ENCODE measurements at places on chromosomes 12 and 14. TPM values are rescaled to one million over a fixed set of nuclear protein-coding genes. Genes with fewer than 3 reads are reported as not detected.
A peak's percentile ranks its signal among the peaks of the same experiment; 100 is the strongest.

GRCh38 chr14:102182936-102183619 is 43.4 kb downstream of the WDR20 start:
- DNase-seq: no peak

- DNase-seq: peak; percentile 21
Observed at GRCh38 chr12:18895946-18896345, 158.0 kb downstream of the CAPZA3 start.

DNA sequence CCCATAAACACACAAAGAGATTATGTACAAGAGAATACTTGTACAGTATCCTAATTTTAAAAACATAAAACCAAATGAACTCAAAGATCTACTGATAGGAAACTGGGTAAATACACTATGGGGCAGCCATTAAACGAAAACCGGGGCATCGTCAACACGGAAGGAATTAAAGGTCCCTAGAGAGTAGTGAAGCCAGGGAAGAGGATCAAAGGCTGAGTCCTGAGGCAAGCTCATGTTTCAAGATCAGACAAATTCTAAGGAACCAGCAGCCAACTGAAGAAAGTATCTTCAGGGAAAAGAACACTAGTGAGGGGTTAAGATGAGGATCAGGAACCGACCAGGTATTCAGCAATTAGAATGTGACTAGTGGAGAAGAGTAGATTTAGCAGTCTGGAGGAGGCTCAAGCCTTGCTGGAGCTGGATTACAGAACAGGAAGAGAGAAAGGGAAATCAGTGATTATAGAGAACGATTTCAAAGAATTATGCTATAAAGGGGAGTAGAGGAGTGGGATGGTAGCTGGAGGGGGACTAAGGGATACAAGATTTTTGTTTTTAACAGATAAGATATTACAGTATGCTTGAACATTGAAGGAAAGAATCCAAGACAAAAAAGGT is 23.7 kb downstream of the SEL1L start:
- peak; percentile 12 for DNase-seq

- no peak for DNase-seq
Observed at GRCh38 chr14:65476942-65477318, 64.4 kb downstream of the FUT8 start.

- DNase-seq: no peak
Observed at GRCh38 chr14:41899416-41899815, 292.7 kb downstream of the LRFN5 start.

DNA sequence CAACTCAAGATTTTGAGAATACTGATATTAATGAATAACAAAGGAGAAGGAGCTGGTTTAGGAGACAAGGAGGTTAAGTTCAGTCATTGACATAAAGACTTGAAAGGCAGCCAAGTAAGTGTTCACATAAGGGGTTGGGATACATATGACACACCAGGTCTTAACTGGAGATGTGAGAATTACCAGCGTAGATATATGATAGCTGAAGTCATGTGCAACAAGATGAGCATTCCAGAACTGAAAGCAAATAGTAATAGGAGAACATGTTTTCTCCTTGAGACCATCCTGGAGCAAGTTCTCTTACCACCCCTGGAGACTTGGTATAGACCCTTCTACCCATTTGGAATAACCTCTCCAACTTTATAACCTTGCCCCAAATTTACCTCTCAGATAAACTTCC is 43.3 kb upstream of the NPFF start:
- peak; percentile 23 for DNase-seq

GRCh38 chr14:104677512-104678332 is 11.7 kb upstream of the INF2 start:
- DNase-seq: peak; percentile 85

RNASE4 gene
- 5.4 TPM for total RNA-seq

- DNase-seq: peak; percentile 100
Observed at GRCh38 chr14:23095196-23096108, at the start of gene C14orf119. Gene C14orf119, plus strand, starts transcription at chr14:23095505. Its CDS starts 2,154 bp downstream, at chr14:23097659.

GRCh38 chr14:104936361-104937155 is 11.9 kb downstream of the PLD4 start:
- no peak for DNase-seq

SLC39A2 gene
- not detected for total RNA-seq

DNA sequence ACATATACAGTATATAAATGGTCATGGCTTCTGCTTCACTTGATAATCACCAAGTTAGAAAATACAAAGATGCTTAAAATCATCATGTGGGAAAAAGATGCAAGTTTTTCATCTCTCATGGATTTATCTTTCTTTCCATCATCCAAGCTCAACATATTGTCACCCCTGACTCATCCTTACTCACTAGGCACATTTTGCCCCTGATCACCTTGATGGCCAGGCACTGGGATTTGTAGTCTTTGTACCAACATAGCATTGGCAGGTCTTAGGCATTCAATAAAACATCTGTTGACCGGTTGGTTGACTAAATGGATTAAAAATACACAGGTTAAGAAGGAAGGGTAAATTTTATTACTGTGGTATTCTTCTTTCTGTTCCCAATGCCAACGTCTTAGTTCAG is 28.1 kb downstream of the KLHDC2 start:
- DNase-seq: peak; percentile 2

DNA sequence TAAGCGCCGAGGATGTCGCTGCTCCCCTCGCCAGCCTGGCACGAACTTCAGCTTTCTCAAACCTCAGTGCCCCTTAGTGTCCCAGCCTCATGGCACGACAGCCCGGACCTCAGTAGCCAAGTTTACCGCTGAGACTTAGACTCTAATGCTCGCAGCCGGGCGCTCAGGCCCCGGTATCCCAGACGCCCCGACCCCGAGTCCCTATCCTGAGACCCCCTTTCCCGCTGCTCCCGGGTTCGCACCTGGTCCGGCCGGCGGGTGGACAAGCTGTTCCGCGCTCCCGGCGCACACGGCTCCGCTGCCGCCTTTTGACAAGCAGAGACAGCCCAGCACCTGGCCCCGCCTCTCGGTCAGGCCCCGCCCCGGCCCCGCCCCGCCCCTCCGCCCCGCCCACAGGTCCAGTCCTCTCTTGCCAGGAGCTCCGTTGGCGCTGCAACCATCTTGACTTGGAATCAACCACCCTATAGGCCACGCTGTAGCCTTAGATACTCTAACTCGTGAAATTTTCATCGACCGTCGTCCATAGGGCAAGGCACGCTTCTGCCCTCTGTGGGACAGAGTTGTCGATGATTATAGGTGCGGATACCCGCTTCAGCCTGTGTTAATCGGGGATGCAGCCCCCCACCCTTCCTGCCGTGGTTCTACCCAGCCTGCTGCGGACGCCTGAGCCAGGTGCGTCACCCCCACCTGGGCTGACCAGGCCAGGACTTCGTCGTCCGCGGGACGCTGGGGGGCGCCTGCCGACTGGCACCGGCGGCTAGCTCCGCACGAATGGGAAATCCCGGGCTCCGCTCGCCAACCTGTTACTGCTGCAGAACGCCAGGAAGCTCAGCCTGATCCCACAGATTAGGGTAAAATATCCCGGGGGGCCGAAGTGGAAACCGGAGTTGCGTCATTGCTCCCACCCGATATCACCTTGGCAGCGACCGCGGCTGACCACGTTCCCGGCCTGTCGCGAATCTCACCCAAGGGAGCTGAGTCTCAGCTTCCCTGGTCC is at the start of gene VDR:
Gene VDR (minus strand): TSS at position 282 of the 997 bp plus-strand sequence. CDS start 25,881 bp downstream, outside the sequence.
- DNase-seq: peak; percentile 75

BICDL1 gene
- not detected for total RNA-seq

DNA sequence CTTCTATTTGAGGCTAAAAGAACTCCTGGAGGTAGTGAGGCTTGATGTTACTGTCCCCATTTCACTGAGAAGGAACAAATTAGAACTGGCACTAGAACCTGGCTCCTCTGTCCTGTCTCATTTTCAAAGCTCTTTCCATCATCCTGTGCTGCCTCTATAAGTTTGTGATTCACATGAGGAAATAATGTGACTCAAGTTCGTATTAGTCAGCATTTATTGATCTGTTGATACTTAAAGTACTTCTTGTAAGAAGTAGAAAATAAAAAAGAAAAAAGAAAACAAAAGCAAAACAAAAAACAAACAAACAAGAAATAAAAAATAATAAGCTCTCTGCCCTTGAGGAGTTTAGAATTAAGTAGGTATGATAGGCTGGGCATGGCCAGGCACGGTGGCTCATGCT is 2.3 kb upstream of the ESPL1 start:
- DNase-seq: no peak

HNRNPC gene
- 1,010 TPM for total RNA-seq

GRCh38 chr14:101131451-101131916 is 228.0 kb upstream of the RTL1 start:
- no peak for DNase-seq

DNA sequence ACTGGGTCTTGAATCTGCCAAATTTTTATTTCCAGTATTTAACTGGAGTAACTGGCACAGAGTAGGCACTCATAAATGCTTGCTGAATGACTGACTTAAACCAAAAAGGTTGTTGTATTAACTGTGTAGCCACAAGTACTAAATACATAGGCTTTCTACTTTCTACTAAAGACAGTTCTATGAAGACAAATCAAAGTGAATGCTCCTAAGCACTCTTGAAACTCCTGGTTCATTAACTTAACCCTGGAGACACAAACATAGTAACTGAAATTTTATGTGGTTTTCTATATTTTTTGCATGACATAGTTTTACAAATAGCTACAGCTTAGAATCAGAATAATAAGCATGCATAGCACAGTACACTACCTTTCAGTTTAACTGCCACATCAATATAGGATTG is 70.4 kb downstream of the TXNDC16 start:
- no peak for DNase-seq

- DNase-seq: no peak
Observed at GRCh38 chr14:45227566-45227965, 25.4 kb downstream of the MIS18BP1 start.

GRCh38 chr14:23478109-23478759 is 8.7 kb downstream of the NGDN start:
- peak; percentile 52 for DNase-seq

COPZ1 gene
- total RNA-seq: 186 TPM

DNA sequence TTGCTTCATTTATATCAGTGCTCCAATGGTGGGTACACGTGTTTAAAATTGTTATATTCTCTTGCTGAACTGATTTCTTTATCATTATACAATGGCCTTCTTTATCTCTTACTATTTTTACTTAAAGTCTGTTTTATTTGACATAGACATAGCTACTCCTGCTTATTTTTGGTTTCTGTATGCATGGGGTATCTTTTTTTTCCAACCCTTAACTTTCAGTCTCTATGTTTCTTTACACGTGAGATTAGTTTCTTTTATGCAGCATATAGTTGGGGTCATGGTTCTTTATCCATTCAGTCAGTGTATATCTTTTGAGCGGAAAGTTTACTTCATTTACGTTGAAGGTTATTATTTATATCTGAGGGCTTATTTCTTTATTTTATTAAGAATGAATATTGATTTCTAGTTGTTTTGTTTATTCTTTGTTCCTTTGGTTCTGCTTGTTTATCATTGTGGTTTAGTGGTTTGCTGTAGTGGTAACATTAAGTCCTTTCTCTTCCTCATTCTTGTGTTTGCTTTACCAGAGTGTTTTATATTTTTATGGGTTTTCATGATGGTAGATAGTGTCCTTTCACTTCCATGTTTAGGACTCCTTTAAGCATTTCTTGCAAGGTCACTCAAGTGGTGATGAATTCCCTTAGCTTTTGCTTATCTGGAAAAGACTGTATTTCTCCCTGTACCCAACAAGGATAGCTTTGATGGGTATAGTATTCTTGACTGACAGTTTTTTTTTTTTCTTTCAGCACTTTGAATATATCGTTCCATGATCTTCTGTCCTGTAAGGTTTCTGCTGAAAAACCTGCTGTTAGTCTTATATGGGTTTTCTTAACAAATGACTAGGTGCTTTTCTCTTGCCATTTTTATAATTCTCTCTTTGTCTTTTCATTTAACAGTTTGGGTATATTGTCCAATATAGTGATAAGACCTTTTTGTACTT is 38.3 kb upstream of the FAR2 start:
- DNase-seq: no peak

DNA sequence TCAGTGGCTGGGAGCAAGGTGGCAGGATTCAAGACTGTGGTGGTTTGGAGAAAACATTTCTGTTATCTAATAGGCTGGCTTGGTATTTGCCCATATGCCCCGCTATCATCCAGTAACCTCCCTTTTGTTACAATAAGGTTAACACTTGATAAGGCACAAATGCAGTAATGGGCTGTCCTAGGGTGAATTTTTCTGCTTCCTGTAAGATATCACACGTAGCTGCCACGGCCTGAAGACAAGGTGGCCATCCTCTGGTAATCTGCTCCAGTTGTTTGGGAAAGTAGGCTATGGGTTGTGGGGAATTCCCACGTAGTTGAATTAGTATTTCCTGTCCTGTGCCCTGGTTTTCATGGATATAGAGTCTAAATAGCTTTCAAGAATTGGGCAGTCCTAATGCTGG is 23.1 kb downstream of the ANG start:
- DNase-seq: no peak

GRCh38 chr12:52496590-52497071 is 3.6 kb upstream of the KRT6A start:
- peak; percentile 92 for DNase-seq

REP15 gene
- total RNA-seq: 1.6 TPM

GRCh38 chr14:37480446-37481290 is 114.4 kb downstream of the FOXA1 start:
- DNase-seq: no peak

DNA sequence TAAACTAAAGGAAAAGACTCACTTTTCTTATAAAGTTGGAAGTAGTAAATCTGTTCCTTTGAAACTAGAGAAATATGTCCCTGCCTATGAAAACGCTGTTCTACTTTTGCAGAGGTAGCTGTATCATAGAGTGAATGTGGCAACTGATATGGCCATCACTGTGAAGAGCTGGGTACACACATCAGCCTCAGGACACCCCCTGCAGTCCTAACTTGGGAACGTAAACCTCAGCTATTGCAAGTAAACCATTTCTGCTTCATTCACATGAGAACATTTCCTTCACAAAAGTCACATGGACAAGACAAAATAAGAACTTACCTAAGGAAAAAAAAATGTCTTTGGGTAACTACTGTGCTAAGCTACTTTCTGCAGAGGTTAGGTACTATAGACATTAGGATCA is 233.3 kb upstream of the PPFIA2 start:
- DNase-seq: no peak

ARMH4 gene
- total RNA-seq: 1.1 TPM

DNA sequence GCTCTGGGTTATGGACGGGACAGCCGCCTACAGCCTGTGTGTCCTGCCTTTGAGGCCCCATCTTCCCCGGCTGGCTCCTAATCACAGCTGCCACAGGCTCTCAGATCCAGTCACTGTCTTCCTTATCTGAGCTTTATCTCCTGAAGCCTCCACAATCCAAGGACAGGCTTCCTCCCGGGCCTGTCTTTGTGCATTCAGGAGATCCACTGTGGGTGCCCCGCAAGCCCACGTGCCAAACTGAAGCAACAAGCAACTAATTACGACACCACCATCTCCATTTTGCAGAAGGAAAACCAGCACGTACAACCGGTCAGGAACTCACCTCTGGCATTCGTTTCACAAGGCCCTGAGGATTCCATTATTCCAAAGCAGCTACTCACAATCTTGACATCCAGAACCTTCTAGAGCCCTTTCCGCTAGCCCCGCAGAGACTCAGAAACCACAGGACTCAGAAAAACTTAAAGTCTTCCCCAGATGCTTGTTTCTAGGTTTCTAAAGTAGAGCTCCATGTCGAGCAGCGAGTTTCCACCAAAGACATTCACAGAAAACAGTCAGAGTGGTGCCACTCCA is 14.0 kb downstream of the SYNE3 start:
- DNase-seq: no peak

GRCh38 chr12:31590642-31591379 is at the start of gene DENND5B:
Gene DENND5B, minus strand, starts transcription at chr12:31591136. Its CDS starts 304 bp downstream, at chr12:31590832.
- DNase-seq: peak; percentile 64

- peak; percentile 53 for DNase-seq
Observed at GRCh38 chr12:111529424-111530368, 69.4 kb downstream of the ATXN2 start.

CYP27B1 gene
- total RNA-seq: 0.90 TPM
